ENCODE measurements at places on chromosomes 11 and 22.
A peak's percentile ranks its signal among the peaks of the same experiment; 100 is the strongest.

DNA sequence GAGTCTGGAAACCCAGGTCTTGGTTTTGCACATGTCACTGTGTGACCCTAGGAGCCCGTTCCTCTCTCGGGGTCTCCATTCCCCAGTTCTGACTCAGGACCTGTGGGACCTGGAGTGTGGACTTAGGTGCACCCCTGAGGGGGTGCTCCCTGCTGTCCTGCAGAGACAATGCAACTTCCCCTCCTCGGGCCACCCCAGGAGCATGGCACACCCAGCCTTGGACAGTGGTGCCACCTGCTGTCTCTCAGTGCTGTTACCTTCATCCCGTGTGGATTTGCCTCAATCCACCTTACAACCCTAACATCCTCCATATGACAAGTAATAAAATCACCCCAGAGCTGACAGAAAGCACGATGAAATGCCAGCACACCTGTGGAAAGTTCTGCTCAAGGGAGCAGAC lies 27.5 kb upstream of the CRYBB3 start:
- DNase-seq = no peak

GRCh38 chr11:104161751-104162450 lies 2.0 kb downstream of the PDGFD start:
- DNase-seq = no peak

- DNase-seq = no peak
Observed at GRCh38 chr11:1102221-1102971, 27.7 kb downstream of the MUC2 start.

- peak; percentile 67 for DNase-seq
Observed at GRCh38 chr11:80096736-80097135, 655.9 kb upstream of the TENM4 start.

DNA sequence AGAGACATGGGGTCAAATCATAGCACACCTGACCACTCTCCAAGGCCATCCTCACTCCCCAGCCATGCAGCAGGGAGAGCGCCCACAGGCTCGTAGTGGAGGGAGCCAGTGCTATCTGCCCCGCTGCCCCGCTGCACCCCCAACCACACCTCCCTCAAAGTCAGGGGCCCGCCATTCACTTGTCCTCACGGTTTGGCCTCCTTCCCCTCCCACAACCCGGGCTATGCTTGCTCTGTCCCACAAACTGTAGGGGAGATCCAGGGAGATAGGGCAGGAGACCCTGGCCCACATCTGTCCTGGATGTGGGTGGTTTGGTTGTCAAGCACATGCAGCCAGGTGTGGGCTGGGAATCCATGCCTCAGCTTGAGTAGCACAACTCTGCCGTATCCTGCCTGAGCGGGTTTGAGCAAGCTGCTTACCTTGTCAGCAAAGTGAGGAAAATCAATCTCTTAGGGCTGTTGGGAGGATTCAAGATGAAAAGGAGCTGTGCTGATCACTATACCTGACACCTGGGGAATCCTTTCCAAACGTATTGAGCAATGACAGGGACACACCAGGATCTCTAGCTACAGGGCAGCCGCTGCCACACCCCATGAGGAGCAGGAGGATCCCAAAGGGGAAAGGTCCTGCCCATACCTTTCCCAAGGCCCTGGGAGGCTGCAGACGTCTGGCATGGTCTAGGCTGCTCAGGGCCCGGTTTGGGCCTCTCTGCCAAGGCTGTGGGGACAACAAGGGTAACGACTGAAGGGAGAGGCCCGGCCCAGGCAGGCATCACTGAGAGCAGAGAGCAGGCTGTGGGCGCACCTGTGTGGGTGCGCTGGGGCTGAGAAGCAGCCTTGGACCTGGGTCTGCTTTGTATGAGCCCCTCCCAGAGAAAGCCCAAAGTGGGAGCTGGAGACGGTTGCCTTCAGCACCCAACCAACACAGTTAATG lies 23.3 kb downstream of the KCNJ5 start:
- DNase-seq = no peak

- DNase-seq = no peak
Observed at GRCh38 chr11:59413646-59414045, 12.6 kb downstream of the OR5A2 start.

Measured in islet precursor cell (in vitro differentiated cells).